Thyroid gland (tissue), 4 donors: ENCODE measurements at places on chromosomes 6 and 20. TPM values are rescaled to one million over a fixed set of nuclear protein-coding genes. Genes with fewer than 3 reads are reported as not detected.
A peak's percentile ranks its signal among the peaks of the same experiment; 100 is the strongest.

DNA sequence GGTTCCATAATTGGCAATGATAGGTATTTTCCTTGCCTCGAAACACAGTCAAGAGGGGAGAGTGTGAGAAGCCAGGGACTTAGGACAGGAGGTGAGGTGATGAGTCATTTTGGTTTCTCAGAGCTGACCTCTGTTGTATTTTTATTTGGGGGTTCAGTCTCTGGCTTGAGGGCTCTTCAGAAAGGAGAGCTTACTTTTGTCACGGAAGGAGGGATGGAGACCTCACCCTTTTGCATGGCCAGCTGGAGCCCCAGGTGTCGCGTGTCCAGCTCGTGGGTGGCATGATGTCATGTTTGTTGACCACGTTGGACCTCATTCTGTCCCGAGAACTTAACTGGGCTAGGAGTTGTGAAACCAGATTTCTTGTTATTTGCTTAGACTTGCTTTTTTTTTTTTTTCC lies 293.9 kb downstream of the QKI start:
- DNase-seq, result no peak

DNA sequence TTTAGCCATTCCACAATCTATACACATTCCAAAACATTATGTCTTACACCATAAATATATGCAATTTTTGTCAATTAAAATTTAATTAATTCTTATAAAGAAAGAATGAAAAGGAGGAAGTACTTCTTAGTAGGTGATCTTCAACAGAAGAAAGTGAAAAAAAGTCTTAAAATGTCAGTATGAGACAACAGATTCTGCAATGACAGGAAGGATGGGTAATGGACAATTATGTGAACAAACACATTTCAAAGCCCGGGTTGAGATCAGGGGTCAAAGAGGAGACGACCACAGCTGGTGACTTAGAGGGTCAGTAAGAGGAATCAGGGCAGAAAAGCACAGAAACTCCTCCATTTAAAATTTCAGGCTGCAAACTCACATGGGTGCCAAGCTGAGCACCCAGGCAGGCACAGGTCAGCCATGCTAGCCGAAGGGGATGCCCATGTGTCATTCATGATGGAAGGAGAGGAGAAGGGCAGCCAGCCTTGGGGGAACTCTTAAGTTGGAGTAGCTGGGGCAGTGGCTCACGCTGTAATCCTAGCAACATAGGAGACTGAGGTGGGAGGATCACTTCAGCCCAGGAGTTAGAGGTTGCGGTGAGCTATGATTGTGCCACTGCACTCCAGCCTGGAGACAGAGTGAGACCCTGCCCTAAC lies 11.0 kb downstream of the VSX1 start:
- DNase-seq, result no peak

GRCh38 chr6:128135325-128135724 lies 234.5 kb upstream of the THEMIS start:
- no peak for DNase-seq

- no peak for DNase-seq
Observed at GRCh38 chr6:7106215-7106751, 1.5 kb upstream of the RREB1 start.

DNA sequence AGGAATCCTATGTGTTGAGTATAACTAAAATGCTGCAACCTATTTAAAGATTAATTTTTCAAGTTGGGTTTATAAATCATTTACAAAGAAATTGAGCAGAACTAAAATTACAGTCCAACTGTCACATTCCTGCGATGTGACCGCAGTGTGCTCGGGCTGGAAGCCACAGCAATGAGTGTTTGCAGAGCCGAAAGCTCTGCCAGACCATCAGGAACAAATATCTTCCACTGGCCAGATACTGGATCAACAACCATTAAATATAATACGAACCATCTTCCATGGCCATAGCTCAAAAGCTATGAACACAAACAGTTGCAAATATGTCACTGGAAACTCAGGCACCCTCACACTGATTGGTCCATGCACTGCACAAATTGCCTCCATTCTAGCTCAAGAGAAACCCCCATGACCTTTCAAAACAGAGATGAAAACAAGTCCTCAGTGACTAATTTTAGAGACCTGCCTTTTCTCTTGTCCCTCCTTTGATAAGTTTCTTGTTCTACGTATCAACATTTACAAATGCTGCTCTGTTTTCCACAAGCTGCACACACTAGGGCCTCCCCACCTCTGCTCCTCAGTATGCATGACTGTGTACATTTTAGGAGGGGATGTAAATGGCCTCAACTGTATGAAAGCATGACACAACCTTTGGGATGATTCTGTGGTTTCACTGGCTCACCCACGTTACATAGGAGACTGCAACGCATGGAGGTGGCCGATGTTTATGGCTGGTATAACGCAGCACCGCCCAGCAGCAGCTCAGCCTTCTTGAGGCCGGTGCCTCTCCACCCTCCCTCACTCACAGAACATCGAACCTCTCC lies 171.7 kb downstream of the WDR27 start:
- no peak for DNase-seq

- DNase-seq, result no peak
Observed at GRCh38 chr20:4056880-4057279, 41.5 kb upstream of the RNF24 start.

GRCh38 chr6:126133984-126134383 lies 147.6 kb downstream of the TRMT11 start:
- DNase-seq, result no peak

DNA sequence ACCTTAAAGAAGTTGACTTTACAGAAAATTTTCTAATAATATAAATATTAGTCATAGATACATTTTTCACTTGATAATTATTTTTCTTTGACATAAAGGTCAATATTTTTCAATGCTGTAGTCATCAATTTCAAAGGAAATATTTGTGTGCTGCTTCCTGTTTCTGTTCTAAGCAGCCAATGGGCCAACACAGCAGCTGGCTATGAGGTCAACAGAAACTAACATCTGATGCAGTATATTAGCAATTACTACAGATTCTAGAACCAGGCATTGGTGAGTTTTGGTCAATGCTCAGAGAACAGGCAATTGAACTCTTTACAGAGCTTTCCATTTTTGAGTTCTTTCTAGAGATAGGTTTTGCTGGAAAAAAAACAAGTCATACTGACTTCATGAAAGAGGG lies 669.6 kb upstream of the NRSN1 start:
- DNase-seq, result no peak

DNA sequence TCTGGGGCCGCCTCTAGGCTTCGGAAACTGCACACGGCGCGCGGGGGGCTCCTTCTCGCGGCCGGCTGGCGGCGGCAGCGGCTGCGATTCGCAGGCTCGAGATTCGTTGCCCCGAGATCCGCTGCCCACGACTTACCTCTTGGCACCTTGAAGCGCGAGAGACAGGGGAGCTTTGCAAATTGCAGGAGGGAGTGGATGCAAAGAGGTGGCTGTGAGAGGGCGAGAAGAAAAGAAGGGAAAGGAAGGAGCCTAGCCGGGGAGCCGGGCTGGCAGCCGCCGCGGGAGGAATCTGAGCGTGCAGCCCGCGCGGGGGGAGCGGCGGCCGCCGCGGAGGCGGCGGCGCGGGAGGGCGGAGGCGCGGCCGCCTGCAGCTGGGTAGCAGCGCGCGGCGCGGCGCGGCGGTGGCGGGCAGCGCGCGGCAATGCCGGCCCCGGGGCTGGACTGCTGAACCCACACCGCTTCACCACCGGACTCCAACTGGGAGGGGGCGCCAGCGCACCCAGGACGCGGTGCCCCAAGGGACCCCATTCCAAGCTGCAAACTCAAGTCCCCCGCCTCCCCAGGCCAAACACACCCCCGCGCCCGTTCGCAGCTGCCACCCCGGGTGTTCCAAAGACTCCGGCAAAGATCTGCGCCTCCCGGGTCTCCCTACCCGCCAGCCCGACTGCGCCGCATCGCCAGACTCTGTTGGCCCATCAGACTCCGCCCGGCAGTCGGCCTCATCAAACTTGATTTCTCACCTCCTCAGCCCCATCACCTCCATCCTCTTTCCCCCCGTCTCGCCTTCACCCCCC lies 44.2 kb upstream of the SUPT3H start:
- peak; percentile 45 for DNase-seq

- no peak for DNase-seq
Observed at GRCh38 chr6:53461041-53461656, 83.8 kb downstream of the GCLC start.

DNA sequence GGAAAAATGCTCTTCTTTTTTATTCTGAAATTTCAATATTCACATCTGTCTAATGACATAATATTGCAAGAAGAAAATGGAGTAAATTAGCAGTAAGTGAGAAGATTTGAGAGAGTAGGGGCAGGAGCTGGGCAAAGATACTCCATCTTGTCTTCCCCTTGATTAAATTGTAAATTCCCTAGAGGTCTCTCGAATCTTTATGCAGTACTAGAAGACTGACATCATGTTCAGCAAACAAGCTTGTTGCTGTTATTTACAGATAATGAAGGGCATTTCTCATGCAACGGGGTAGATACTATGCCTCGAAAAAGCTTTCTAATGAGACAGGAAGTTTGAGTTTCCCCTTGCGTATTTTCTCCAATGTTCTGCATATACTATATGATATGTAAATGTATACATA lies 306.9 kb upstream of the PTCHD4 start:
- DNase-seq, result no peak

DNA sequence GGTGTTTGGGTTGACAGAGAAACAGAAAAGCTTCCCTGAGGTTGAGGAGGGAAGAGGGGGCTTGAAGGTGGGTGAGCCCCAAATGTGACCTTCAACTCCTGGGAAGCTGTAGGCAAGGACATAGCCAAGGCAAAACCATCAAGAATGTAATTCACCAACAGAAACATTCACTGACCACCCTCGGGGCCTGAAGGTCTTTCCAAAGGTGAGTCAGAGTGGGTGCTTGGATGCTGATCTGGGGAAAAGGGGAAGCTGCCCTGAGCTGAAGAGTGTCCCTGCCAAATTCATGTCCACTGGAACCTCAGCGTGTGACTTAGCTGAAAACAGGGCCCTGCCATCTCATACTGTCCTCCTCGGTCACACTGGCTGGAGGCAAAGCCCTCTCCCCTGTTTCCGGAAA lies 234.2 kb upstream of the SULF2 start:
- DNase-seq, result no peak

- peak; percentile 62 for DNase-seq
Observed at GRCh38 chr6:138795809-138796603, at the start of gene ECT2L. Gene ECT2L, plus strand, starts transcription at chr6:138796087. Its CDS starts 17,188 bp downstream, at chr6:138813275.

DNA sequence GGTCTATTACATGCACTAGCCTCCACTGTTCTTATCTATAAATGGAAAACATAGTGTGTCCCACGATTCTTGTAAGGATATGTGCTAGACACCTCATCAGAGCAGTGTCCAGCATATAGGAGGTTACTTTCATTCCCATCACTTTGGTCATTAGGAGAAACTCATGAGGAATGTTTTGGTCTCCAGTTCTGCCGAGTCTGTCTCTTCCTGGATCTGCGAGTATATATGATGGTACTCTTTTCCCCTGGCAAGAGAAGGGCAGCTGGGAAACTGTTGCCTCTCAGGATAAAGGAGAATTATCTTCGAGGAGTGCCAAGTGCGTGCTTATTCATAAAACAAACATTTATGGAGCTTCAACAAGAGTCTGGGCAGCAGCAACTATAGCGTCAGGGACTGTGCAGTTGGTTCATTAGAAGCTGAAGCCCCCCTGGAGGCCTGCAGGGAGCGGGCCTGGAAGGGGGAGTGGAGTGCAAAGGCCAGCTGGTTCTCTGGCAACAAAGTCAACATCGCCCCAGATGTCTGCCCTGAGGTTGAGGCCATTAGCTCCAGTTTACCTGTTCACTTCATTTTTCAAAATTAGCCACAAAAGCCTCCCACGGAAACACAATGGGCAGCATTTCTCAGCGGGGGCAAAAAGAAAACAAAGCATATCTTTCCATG lies 811.9 kb downstream of the MAFB start:
- no peak for DNase-seq

DNA sequence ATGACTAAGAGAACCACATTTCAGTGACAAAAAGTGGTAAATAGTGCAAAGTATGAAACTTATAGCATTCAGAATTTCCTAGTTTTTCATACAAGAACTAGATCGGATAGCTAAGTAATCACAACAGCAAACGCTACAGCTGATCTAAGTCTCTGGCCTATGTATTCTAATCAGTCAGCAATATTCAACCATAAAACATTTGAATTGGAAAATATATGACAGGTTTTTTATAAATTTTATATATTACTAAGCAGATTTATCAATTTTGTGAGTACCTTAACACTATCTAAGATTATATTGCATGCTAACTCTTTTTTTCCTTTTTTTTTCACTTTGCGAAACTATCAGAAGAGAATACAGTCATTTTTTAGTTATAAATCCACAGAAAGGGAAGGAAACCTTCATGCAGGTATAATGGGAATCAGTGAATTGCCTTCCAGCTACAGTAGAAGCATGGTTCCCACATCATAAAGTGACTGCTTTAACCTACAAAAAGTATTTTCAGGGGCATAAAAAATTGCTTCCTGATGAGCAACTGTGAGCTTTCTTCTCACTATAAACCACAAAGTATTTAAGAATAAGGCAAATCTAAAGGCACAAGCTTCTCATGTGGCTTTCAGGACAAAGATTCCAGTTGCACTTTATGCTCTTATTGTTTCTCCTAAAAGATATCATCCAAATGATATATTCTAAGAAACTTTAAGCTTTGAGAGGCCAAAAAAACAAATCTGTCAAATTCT lies 74.0 kb upstream of the GJE1 start:
- no peak for DNase-seq

- no peak for DNase-seq
Observed at GRCh38 chr20:3011752-3012151, 31.7 kb upstream of the GNRH2 start.

DNA sequence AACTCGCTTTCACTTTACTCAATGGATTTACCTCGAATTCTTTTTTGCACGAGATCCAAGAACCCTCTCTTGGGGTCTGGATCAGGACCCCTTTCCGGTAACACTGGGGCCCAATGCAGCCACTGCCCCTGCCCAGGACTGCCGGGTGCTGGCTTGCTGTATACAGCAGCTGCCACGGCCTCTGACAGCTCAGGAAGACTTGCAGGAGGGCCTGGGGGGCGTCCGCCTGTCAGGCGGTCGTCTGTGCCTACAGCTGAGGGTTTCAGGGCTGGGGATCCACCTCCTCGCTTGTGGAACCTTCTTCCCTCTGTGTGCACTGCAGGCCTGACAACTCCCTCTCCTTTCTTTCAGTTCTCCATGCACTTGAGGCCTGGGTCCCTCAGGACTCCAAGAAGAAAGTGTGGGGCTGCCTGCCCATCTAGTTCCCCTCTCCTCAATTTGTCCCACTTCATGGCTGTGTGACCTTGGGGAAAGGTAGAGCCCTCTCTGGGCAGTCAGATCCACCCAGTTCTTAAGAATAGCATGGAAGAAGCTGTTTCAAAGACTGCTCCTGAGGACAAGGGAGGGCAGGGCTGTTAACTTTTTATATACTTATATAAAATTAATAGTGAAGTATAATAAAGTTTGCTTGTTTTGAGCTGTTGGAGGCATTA lies 75.0 kb upstream of the LGSN start:
- no peak for DNase-seq

DNA sequence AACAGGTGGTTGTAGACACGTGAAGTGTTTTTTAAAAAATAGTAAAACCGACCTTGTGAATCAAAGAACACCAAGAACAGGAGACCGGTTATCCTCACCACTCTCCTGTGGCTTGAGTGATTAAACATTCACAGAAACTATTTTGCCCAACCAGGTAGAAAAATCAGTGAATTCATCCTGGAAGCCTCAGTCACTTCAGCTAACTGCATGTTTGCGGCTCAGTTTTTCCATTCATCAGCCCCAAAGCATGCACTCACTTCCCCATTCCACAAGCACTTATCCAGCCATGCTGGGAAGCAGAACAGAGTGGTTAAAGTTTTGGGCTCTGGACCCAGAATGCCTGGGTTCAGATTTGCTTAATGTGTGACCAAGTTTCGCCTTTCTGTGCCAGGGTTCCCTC lies 2.4 kb downstream of the LRRN4 start:
- DNase-seq, result no peak

Gene FAM83C
- total RNA-seq, result not detected

Gene EDN1
- total RNA-seq, result 1.0 TPM

Gene HLA-DRA
- total RNA-seq, result 89.9 TPM

Gene UNC93A
- not detected for total RNA-seq

Gene LRRN4
- not detected for total RNA-seq
